Kasumi-1 (cell line): ENCODE measurements at places on chromosomes 2 and 18.

GRCh38 chr18:64337018-64337417, 188.1 kb upstream of the LINC00305 start:
- no peak for DNase-seq

DNA sequence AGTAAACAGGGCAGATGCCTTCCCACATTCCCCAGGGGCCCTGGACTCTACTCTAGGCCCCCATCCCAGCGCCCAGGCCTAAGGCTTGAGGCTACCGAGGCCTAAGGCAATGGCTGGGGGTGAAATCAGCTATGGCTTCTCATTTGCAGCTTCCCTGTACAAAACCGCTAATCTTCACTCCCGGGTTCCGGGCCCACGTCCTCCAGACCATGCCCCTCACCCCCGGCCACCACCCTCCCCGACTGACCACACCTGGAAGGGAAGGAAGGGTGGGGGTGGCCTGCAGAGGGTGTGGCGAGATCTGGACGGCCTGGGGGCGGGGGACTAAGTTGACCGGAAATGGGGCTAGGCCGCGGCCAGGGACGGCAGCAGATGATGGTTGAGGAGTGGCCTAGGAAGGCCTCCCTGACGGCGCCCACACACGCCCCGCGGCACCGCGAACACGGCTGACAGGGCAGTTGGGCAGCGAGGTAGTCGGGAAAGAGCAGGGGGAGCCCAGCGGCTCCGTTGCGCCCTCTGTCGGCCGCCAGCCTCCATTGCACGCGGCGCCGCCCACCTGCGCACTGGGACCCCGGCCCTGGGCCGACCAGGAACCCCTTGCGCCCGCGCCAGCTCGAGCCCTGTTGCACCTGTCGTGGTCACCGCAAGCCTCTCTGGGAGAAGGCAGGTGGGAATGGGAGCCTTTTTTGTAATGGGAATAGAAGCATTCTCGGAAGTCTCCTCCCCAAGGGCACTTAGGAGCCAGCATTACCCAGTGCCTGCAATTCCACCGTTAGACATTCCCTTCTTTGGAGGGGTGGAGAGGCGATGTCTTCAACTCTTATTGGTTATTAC, 117.1 kb upstream of the STPG4 start:
- DNase-seq = peak; percentile 34

DNA sequence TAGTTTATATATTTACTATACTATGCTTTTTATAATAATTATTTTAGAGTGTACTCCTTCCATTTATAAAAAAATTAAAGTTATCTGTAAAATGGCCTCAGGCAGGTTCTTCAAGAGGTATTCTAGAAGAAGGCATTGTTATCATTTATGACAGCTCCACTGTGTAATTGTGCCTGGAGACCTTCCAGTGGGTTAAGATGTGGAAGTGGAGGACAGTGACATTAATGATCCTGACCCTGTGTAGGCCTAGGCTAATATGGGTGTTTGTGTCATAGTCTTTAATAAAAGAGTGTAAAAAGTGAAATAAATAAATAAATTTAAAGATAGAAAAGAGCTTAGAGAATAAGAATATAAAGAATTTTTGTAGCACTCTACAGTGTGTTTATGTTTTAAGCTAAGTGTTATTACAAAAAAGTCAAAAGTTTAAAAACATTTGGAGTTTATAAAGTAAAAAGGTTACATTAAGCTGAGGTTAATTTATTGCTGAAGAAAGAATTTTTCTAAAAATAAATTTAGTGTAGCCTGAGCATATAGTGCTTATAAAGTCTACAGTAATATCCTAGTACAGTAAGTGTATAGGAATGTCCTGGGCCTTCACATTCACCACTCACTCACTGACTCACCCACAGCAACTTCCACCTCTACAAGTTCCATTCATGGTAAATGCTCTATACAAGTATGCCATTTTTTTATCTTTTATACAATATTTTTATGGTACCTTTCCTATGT, 190.0 kb upstream of the SESTD1 start:
- no peak for DNase-seq

DNA sequence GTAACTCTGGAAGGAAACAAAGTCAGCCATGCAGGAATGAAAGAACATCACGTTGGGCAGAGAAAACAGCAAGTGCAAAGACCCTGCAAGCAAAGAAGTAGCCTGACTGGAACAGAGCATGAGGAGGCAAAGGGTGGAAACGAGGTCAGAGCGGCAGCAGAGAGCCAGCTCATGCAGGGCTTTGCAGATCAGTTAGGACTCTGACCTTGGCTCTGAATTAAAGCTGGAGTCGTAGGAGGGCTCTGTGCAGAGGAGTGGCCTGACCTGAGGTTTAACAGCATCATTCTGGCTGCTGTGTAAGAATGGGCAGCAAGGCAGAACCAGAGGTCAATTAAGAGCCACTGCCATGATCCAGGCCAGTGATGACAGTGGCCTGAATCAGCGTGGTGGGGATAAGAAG, 220.7 kb downstream of the PRKCE start:
- no peak for DNase-seq

- DNase-seq = no peak
These were observed 69.5 kb downstream of the FAM168B start for GRCh38 chr2:131023758-131024157.

GRCh38 chr2:44479127-44479887, 117.6 kb downstream of the CAMKMT start:
- peak; percentile 95 for DNase-seq

DNA sequence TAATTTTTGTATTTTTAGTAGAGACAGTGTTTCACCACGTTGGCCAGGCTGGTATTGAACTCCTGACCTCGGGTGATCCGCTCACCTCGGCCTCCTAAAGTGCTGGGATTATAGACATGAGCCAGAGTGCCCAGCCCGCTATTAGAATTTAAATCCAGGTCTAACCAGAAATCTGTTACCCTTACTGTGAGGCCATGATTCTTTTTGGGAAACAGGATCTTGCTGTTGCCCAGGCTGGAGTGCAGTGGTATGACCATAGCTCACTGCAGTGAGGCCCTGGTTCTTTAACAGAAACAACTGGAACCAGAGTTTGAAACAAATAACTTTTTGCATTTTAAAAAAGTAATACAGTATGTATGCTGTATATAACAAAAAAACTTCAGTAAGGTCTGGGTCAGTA, 75.7 kb downstream of the NOL10 start:
- no peak for DNase-seq

GRCh38 chr2:155665704-155666103, 666.8 kb downstream of the NR4A2 start:
- no peak for DNase-seq

- DNase-seq = no peak
These were observed 91.1 kb upstream of the ARHGAP28 start for GRCh38 chr18:6638447-6638846.

DNA sequence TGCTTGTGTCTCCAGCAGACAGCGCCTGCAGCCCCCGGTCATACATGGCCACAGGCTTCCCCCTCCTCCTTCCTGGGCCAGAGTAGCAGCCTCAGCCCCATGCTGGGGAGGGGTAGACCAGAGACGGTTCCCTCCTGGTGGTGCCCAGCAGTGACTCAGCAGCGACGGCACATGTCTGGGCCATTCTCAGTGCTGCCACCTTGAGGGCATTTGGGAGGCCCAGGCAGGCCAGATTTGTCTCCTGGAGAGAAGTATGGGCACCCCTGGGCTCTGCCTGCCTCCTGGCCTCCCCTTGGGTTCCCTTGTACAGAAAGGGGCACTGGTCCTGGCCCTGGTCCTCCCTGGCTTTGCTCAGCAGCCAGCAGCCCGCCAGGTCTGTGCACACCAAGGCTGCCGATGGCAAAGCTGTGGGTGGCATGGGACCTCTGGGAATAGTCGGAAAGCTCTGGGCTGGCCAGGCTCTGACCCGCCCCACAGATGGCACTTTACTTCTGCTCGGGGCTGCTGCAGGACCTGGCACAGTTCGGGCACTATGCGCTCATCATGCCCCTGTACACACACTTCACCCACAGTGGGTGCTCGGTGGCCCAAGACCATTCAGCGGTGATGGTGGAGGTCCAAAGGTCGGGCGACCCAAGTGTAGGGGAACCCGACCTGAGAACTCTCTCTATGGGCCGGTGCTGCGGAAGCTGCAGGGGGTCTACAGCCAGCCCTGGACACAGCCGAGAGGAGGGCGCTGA, 11.4 kb upstream of the ALPI start:
- DNase-seq = peak; percentile 20

GRCh38 chr2:71530211-71530610, 76.8 kb downstream of the DYSF start:
- DNase-seq = no peak
